Activated T-helper 9 cell treated with anti-CD3 and anti-CD28 coated beads, Interleukin-2, amount 50 U/mL, for 16 hours (primary cell): ENCODE measurements at places on chromosomes 16 and 17.

DNA sequence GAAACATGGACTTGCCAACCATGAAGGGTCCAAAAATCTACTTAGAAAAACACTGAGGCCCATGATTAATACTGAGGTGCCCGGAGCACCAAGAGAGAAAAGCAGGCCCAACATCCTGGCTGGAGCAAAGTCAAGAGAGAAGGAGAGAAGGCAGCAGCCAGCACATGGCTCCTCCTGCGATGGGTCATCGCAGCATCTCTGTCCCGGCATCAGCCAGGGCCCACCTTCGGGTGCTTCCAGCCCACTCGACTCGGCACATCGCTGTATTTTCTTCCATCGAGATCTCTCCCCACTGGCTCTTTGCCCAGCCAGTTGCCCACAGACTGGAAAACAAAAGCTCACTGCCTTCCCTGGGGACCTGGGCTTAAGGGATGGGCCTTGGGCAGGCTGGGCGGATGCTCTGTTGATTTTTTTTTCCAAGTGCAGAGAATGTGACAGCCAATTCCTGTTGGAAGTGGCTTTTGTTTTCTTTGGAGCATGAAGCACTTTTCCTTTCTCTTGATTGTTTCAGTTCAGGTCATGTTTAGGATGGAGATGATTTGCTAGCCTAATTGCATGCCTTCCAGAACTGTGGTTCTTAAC, 58.1 kb downstream of the CYB5B start:
- DNase-seq: no peak

- DNase-seq: no peak
These were observed 8.6 kb downstream of the SARM1 start for GRCh38 chr17:28379814-28380801.

GRCh38 chr17:5050278-5050677, 15.1 kb upstream of the SLC52A1 start:
- DNase-seq: no peak

GRCh38 chr17:50173335-50173941, 7.6 kb downstream of the SGCA start:
- no peak for DNase-seq

- no peak for DNase-seq
These were observed 253.0 kb downstream of the FOXL1 start for GRCh38 chr16:86831366-86831765.

- no peak for DNase-seq
These were observed 46.2 kb downstream of the TUBD1 start for GRCh38 chr17:59846394-59847165.

GRCh38 chr16:85313526-85314301, 201.4 kb upstream of the CIBAR2 start:
- DNase-seq: no peak

DNA sequence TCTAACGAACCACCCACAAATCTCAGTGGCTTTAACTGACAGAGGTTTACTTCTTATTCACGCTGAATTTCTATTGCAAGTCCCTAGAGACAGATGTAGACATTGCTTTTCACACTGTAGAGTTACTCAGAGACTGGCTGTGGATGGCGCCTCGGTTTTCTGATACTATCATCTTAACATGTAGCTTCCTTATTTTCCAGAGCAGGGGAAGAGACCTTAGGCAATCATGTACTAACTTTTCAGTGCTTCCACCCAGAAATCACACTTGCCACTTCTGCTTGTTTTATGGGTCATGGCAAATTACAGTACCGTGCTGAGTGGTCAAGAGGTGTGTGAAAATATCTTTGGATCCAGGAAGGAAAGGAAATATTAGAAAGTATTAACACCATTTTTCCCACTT, 65.4 kb downstream of the MAF start:
- DNase-seq: no peak

DNA sequence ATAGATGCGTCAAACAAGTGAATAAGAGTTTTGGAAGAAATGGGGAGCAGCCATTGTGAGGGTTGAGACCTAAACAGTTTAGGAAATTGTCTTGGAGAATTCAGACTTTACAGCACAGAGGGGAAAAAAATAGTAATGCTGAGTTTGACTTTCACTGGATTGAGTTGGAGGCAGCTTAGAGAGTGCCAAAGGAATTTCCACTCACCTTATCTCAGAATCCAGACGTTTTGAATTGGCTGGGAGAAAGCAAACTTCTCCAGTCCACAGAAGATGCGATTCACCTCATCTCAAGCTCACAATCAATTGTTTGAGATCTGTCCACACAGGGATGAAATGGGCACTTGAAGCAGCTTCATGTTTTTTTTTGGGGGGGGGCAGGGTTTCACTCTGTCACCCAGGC, 663.5 kb upstream of the SALL1 start:
- DNase-seq: no peak

GRCh38 chr17:29068818-29069217, 25.9 kb downstream of the PIPOX start:
- DNase-seq: no peak

DNA sequence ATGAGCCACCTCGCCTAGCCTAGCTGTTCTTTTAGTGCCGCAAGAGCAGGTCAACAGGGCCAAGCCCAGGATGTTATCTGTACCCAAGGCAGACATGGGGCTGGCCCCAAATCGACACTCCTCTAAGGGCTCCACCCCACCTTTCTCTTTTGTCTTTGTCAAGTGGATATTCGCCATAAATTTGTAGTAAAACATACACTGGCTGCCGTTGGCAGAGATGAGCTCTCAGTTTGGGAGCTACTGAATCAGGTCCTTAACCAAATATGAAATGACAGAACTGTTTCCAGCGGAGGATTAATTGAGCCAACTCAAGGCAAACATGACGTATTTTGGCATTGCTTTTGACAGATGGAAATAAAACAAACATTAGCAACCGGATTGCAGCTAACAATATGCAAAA, 556.9 kb upstream of the CDH5 start:
- DNase-seq: no peak

GRCh38 chr17:75845058-75845711, 981 bp upstream of the UNC13D start:
- DNase-seq: no peak

DNA sequence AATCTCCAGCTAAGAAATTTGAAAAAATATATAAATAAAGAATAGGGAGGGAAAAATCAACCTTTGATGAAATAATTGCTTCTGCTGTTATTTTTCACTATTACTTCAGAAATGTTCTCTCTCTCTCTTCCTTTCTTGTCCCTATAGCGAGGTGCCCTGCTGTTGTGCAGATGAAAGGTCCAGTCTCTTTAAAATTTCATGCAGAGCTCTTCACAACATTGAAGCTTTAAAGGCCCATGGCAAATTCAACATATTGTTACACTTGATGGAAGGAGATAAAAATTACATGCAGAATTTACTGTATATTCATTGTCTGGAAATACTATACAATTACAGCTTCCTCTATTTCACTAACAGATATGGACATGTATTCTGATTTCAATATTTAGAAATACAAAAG, 86.4 kb upstream of the PSMD7 start:
- no peak for DNase-seq

- peak; percentile 20 for DNase-seq
These were observed 50.5 kb downstream of the IKZF3 start for GRCh38 chr17:39813631-39814030.

DNA sequence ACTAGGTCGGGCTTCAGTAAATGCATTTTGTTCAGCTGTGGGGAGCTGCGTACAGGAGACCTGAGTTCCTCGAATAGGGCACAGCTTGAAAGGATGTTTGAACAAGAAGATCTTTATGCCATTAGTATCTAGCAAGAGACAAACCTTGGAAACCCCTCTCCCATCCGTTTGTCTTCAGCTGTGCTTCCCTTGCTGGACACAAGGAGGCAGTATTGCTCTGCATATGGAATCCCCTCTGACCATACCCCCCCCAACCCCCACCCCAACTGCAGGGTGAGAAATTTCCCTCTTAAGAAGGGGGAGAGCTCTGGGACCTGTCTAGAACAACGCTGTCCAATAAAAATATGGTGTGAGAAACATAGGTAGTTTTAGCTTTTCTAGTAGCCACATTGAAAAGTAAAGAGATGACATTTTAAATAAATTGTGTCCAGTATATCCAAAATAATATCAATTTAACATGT, 1.6 kb downstream of the MRM1 start:
- DNase-seq: peak; percentile 42

DNA sequence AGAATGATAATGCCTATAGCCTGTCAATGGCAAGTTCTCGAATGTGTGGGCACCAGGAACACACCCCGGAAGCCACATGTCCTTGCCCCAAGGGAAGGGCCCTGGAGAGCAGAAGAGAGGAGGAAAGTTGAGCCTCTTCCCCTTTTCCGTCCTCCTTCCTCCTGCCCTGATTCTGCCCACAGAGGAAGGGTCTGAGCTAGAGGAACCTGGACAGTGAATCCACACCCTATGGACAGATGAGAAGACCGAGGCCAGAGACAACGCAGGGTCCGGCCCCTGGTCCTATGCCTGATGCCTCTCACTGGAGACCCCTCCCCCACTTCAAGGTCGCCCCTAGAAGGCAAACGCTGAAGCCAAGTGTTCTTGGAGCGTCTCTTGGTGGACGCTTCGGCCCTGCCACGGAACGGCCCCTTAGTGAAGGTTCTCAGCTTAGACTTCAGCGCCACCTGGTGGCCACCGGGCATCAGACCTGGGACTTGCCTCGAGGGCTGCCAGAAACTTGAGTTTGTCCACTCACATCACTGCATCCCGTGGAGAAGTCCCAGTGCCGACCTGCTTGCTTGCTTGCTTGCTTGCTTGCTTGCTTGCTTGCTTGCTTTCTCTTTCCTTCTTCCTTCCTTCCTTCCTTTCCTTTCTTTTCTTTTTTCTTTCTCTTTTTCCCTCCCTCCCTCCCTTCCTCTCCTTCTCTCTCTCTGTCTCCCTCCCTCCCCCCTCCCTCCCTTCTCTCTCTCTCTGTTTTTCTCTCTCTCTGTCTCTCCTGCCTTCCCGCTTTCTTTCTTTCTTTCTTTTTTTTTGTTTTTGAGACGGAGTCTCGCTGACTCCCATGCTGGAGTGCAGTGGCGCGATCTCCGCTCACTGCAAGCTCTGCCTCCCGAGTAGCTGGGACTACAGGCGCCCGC, 20.6 kb upstream of the SPNS3 start:
- DNase-seq: peak; percentile 86

DNA sequence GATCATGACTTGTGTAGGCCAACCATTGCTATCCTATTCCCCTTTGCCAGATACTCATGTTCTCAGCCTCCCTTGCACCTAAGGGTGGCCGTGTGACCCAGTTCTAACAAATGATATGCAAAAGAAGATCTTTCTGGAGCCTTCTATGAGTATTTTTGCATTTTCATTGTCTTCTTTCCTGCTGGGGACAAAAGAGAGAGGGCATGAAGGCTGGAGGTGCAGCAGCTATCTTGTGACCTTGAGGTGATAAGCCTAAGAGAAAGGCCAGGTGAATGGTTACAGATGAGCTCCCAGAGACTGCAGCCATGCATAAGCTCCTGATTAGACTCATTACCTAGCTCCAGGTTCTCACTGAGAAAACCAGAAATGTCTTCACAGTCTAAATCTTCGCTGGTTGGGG, 38.8 kb upstream of the PRKCB start:
- no peak for DNase-seq

DNA sequence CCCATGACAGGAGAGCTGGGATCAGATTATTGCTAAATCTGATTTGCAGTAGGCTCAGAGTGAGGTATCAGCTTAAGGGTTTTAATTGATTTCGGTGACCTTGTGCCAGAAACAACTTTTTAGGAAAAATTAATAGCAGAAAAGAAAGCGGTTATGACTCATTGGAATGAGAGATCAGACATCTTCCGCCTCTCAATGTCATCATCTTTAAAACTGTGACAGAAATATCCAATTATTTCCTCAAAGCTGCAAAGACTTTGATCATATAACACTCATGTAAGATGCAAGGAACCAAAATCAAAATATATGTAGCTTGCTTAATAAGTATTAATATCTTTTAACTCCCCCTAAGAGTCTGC, 190.1 kb upstream of the FOXF1 start:
- no peak for DNase-seq

DNA sequence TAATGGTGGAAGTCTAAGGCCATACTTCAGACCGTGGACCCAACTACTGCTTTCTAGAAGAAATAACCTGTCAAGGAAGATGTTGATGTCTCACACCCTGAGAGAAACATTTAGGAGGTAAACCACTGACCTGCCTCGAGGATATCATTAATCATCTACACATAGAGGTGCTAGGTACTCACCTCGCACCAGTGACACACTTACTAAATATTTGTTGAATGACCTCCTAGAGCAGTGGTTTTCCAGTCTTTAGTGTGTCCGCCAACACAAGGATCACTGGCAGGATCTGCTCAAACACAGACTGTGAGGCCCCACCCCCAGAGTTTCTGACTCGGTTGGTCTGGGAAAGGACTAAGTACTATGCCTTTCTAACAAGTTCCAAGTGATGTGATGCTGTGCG, 197.4 kb upstream of the CACNG5 start:
- DNase-seq: no peak

GRCh38 chr16:65445313-65446260, 323.7 kb upstream of the CDH11 start:
- DNase-seq: no peak

- no peak for DNase-seq
These were observed 6.2 kb downstream of the PRCD start for GRCh38 chr17:76545918-76546555.
